ENCODE measurements at places on chromosomes 3 and 15.

- DNase-seq, result no peak
Observed at GRCh38 chr3:29420106-29420505, 139.2 kb downstream of the RBMS3 start.

- no peak for DNase-seq
Observed at GRCh38 chr3:197355713-197356112, 57.3 kb upstream of the DLG1 start.

GRCh38 chr15:78048628-78048920 lies 28.9 kb downstream of the TBC1D2B start:
- DNase-seq, result no peak

DNA sequence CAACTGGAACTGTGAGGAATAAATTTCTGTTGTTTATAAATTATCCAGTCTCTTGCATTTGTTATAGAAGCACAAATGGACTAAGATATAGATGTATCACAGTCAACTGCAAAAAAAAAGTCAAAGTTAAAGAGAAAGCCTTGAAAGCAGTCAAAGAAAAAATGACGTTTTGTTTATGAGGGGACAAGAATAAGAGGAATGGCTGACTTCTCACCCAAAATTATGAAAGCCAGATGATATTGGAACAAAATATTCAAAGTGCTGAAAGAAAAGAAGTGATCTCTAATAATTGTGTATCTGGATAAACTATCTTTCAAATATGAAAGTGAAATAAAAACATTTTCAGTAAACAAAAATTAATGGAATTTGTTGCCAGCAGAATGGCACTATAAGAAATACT lies 171.8 kb upstream of the IGF1R start:
- DNase-seq, result no peak

- no peak for DNase-seq
Observed at GRCh38 chr3:184737641-184738505, 26.0 kb upstream of the MAGEF1 start.

DNA sequence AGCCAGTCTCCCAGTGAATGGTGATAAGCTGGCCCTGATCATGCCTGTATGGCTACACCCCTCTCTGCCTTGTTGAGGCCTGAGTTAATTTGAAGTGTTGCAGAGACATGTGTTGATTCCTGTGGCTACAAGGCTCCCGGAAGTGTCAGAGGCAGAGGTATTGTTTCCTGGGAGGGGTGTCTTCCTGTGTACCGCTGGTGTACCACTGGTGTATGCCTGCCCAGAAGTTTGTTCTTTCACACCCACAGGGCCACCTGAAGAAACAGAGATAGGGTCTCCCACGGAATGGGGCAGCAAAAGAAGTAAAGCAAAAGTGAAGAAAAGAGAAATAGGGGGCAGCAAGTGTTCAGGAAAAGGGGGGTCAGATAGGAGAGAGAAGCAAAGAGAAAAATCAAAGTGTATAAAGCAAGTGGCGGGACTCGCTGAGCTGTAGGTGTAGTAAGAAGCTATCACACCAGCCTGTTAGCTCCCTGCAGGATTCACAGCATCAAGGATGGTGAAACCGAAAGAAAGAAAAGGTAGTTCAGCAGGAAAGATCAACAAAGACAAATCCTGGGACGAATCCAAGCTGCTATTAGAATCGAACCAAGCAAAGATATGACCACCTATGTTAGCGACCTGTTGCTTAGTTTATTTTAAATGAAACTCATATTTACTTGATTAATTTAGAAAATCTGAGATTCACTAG lies 36.6 kb upstream of the CD47 start:
- no peak for DNase-seq

DNA sequence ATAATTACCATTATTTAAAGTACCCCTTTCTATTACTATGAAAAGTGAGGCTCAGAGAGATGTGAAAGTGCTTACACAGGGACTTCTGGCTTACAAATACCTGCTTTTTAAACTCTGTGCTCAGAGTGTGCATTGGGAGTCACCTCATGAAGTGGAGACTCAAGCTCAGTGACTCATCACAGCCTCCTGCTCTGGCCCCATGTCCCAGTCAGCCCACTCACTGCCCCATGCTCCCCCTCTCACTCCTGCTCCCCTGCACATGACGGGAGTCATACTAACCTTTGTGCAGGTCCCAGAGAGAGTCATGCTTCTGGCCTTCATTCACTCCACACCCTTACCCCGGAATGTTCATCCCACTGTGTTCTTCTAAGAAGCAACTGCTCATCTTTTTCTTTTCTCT lies 20.2 kb downstream of the CCR1 start:
- no peak for DNase-seq

DNA sequence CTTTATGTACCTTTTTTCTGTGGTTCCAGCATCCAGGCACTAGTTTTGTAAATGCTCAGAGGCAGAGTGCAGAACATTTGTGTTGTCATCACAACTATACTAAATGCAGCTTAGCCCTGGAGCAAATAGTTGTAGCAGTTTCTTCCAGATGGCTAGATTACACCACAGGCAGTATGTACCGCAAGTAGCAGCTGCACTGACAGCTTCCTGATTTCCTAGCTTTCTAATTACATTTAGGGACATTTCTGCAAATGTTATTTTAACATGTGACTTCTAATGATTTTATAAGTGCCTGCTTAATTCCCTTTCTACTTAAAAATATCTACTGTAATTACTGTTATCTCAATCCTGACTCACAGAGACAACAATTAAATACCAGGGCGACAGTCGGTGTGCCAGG lies 106.5 kb downstream of the NR2E3 start:
- DNase-seq, result no peak

GRCh38 chr3:14031271-14031670 lies 93.4 kb downstream of the CHCHD4 start:
- no peak for DNase-seq

DNA sequence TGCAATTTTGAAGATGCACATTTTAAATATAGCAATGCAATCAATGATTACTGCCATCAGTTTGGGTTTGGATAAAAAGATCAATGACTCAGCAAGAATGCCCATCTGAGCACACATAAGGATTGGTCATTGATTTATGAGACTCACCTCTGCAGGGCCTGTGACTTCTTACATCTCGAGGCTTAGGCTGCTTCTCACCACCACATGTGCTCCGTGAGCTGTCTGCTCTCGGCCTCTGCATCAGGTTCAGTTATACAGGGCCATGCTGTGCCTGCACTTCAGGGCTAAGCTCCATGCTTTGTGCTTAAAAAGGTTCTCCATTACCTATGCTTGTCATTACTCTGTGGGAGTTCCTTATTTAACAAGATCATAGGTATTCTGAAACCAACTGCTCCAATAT lies 887.5 kb downstream of the DIPK2A start:
- DNase-seq, result no peak

GRCh38 chr3:32371461-32372212 lies 20.0 kb upstream of the CMTM7 start:
- DNase-seq, result no peak

GRCh38 chr15:25544076-25544475 lies 105.3 kb upstream of the UBE3A start:
- DNase-seq, result no peak

DNA sequence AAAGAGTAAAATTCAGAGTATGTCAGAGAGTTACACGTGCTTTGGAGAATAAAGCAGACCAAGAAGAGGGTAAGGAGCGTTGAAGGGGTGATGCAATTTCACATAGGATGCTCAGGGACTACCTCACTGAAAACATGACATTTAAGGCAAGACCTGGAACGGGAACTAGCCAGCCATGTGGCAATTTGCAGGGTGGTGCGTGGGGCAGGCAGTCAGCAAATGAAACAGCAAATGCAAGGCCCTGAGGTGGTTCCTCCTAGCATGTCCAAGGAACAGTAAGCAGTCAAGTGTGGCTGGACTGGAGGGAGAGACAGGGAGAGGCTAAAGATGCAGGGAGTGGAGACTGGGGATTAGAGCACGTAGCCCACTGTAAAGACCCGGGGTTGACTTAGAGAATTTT lies 146.1 kb upstream of the LPP start:
- DNase-seq, result no peak

GRCh38 chr3:16871915-16872842 lies 12.6 kb upstream of the PLCL2 start:
- no peak for DNase-seq

DNA sequence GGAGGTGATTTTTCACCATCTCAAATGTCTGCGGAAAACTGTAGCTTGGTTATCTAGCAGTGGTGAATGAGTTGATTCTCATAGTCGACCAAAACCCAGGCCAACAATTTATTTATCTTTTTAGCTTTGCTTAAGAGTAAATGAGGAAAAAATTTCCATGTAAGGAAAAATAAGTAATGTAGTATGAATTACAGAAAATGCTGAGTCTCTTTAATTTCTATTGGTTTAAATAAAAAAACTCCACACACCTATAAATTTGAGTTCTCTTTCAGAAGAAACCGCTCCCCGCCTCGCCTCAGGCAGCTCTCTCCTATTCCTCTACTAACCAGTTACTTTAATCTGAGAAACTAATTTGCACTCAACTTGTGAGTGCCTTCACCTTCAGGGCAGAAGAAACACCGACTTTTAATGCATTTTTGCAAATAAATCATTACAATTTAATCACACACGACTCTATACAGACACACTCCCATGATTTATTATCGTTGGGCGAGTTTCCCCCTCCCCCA lies 540 bp upstream of the RSRC1 start:
- no peak for DNase-seq

- DNase-seq, result no peak
Observed at GRCh38 chr15:85025516-85026251, 44.0 kb downstream of the PDE8A start.

GRCh38 chr3:187951452-187952190 lies 202.3 kb upstream of the LPP start:
- DNase-seq, result no peak

DNA sequence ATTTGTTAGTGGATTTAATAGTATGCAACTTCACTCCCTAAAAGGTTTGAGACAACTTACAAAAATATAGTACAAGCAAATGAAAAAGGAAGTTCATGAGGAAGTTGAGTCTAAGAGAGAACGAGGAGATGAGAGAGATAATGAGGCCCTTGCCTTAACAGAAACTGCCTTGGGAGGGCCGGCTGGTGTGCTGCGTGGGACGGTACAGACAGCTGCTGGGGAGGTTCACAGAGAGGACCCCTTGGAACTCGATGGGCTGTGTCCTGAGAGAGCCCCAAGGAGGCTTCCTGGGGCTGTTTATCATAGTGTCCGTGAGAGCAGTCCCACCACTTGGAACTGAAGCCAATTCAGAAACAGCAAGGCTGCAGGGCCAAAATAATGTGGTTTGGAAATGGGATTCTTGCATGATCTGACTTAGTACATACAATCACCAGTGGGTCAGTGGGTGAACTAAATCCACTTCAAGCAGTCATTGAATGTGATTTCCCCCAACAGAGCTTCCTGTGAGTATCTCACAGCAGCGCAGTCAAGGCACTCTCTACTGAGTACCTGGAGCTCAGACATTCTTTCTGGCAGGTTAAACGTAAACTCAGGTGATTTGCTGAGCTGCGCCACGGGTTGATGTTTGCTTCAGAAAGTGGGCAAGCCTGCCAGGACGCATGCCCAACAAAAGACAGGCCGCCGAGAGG lies 90.8 kb downstream of the CRTC3 start:
- no peak for DNase-seq

- no peak for DNase-seq
Observed at GRCh38 chr3:492586-493316, 296.2 kb downstream of the CHL1 start.

DNA sequence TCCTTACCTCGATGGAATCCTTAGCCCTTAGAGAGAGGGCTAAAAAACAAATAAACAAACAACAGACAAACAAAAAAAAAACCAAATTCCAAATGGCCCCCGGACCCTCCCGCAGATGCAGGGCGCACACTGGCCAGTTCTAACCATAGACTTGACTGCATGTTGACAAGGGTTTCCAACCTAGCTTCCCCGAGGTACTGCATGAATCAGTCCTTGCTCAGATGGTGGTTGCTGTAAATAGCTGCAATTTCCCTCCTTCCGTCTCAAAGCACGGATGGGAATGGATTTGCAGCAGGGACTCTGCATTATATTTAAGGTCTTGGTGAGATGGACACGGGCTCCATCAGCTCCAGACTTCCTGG lies 162.8 kb downstream of the CD47 start:
- no peak for DNase-seq

DNA sequence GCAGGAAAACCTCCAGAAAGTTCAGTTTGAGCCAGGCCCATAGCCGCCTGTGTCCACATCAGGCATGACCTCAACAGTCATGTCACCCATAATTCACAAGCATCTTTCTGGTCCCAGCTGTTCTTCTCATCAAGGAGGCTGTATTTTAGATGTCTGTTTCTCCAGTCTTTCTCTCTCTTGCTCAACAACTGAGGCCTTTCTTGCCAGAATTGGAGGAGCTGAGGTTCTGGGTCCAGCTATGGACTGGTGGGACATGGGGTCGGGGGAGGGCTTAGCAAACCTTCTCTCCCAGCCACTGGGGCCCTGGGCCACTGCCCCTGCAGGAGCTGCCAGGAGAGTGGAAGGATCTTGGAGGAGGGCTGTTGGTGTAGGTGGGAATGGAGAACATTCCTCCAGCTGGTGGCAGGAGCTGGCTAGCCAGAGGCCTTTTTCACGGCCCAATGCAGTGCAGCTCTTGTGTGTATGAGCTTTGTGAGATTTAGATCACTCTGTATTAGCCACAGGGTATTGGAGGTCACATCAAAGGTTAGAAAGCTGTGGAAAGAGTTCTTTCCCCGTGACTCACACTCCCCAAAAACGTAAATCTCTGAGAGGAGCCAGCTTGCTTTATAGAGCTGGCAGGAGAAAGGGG lies 23.5 kb downstream of the MAGEF1 start:
- no peak for DNase-seq

- no peak for DNase-seq
Observed at GRCh38 chr15:98805434-98806274, 157.3 kb downstream of the IGF1R start.

All from omental fat pad (tissue), 4 donors.